Activated CD4-positive, alpha-beta T cell treated with anti-CD3 and anti-CD28 coated beads, Interleukin-2, amount 10 ng/mL, durations not matched to agents 7 days and 5 days (primary cell): ENCODE measurements at places on chromosomes 7 and 10. TPM values are rescaled to one million over a fixed set of nuclear protein-coding genes. Genes with fewer than 3 reads are reported as not detected.
A peak's percentile ranks its signal among the peaks of the same experiment; 100 is the strongest.

GRCh38 chr7:10646194-10646593 lies 327.5 kb upstream of the PHF14 start:
- H3K27me3 ChIP-seq, result no peaks in the 10 kb centered on the region
- no peak overlapping the region for H3K27ac ChIP-seq
- DNase-seq, result no peak
- H3K36me3 ChIP-seq, result no peaks in the 10 kb centered on the region

- no peaks in the 10 kb centered on the region for H3K36me3 ChIP-seq
- no peak for DNase-seq
- H3K27me3 ChIP-seq, result no peaks in the 10 kb centered on the region
- H3K27ac ChIP-seq, result no peak overlapping the region
- no peak overlapping the region for H3K4me3 ChIP-seq
These were observed 1209.8 kb upstream of the CELF2 start for GRCh38 chr10:9807846-9808245.

The LIPN gene
- total RNA-seq, result not detected

DNA sequence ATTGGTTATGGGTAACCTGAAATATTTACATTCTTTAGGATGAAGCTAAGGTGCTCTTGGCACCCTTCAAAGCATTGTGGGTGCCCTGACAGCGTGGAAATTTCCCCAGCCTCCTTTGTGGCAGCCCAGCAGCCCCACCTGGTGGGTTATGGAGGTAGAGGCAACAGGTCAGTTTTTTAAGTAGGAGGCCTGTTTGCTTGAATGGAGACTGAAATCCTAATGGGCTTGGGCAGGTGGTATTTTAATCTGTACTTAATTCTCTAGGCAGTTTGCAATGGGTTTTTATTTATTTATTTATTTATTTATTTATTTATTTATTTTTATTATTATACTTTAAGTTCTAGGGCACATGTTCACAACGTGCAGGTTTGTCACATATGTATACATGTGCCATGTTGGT lies 139.4 kb downstream of the EPC1 start:
- H3K4me1 ChIP-seq, result peaks cover 5% of the 10 kb centered on the region
- DNase-seq, result peak; percentile 69
- no peaks in the 10 kb centered on the region for H3K27me3 ChIP-seq
- no peak overlapping the region for H3K27ac ChIP-seq
- H3K36me3 ChIP-seq, result no peaks in the 10 kb centered on the region

The SEC24C gene
- 93.1 TPM for total RNA-seq
